Brain microvascular endothelial cell (primary cell): ENCODE measurements at places on chromosomes 16 and 17.

DNA sequence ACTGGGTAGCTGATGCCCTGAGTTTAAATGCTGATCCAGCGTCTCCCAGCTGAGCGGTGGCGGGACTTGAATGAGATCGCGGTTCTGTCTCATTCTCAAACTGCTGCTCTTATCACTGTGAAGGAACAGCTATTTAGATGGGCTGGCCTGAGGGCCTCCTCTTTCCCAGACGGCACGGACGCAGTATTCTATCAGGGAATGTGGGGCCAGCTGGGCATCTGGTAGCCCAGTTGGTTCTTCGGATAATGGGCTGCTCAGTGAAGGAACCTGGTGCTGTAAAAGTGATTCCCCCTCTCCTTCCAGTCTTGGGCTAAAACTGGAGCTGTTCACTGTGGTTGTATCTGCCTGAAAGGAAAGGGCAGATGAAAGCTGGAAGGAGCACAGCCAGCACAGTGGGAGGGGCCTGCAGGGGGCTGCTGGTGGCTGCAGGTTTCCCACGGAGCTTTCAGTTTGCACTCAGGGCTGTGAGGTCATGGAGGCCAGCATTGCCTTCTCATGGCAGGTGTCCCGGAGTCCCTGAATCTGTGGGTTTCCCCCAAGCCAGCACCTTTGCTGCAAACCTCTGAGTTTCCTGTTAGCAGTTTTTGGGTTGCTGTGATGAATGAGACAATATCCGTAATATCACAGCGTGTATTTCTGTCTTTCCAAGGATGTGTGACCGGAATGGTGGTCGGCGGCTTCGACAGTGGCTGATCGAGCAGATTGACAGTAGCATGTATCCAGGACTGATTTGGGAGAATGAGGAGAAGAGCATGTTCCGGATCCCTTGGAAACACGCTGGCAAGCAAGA, 3.6 kb downstream of the IRF8 start:
- DNase-seq = no peak

DNA sequence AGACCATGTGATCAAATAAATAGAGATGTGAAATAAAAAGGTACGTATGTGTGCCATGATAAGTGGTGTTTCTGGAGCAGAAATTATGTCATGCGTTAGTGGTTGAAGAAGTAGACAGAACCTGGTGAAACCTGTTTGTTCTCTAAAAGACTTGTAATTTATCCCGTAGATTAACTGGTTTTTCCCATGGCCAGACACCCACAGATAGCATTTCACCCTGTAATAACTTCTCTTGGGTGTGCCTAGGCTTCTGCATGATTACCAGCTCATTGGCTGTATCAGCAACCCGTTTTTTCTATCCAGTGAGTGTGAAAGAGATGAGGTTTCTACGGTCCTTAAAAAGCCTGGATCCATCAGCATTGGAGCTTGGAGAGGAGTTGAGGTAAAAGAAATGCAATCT, 471.3 kb downstream of the NPIPA7 start:
- no peak for DNase-seq

DNA sequence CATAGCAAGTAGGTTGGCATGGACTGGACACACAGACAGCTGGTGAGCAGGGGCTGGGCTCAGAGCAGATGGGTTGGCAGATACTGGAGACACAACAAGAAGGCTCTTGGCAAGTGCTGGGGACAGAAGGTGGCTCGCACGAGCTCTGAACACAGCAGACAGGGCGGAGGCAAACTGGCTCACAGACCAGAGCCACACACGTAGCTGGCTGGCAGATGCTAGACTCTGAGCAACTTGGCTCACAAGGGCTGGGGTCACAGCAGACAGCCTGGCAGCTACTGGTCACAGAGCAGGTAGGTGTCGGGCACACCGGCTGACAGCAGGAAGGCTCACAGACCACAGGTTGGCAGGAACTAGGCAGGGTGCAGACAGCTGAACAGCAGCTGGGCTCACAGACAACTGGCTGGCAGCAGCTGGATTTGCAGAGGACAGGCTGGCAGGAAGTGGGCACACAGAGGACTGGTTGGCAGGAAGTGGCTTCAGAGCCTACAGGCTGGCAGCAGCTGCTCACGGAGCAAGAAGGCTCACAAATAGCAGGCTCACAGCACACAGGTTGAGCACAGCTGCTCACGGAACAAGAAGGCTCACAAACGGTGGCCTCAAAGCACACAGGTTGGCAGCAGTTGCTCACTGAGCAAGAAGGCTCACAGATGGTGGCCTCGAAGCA, 725 bp downstream of the KRTAP16-1 start:
- DNase-seq = no peak

GRCh38 chr17:74351552-74352210, 10.0 kb downstream of the BTBD17 start:
- no peak for DNase-seq

DNA sequence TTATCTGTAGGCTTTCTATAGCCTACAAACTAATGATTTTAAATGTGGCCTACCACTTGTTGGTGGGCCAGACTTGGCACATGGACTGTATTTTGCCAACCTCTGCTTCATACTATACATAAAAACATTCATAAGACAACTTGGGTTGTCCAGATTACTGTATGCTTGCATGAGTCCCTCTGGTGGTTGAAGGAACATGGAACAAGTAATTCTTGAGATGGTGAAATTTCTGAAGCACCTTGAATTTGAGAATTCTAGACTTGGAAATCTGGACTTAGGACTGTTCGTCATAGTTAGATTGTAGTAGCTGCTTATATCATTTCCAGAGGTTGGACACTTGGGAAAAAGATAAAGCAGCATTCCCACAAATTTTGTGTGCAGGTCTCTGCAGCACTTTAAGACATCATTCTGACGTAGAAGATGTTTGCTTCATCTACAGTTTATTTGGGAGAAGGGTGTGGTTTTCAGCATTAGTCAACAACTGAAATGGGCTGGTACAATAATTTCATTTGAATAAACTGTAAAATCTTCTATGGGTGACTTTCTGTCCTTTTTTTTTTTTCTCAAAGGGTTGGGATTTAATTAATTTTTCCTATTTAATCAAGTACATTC, 31.2 kb downstream of the NFATC3 start:
- no peak for DNase-seq

- no peak for DNase-seq
Observed at GRCh38 chr16:3029491-3030221, 5.8 kb downstream of the THOC6 start.

DNA sequence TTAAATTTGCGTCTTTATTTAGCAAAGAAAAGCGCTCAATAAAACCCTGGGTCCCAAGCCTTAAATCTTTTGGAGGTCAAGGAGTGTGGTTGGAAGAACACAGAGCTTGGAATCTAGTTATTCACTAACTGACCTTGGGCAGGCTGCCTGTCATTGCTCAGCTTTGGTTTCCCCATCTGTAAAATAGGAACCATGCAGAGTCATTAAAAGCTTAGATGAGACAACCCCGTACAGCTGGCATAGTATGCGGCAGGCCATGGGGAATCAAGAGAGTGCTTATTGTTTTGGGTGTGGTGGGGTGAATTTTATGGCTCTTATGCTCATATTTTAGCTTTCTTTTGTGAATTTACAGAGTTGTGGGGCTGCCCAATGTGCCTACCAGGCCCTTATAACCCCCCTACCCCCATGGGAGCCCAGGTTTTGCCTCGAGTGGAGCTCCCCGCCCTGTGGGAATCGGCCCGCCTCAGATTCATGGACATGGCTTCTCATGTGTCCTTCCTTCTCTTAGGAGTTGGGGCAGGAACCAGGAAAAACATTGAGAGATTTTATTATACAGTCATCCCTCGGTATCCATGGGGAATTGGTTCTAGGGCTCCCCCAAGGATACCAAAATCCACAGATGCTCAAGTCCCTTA, 113.5 kb downstream of the CLEC16A start:
- no peak for DNase-seq

DNA sequence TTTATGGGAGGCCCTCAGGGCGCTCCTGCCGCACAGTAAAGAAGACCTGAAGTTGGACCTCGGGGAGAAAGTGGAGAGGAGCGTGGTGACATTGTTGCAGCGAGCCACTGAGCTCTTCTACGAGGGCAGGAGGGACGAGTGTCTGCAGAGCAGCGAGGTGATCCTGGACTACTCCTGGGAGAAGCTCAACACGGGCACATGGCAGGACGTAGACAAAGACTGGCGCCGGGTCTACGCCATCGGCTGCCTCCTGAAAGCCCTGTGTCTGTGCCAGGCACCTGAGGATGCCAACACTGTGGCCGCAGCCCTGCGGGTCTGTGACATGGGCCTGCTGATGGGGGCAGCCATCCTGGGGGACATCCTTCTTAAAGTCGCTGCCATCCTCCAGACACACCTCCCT, 6.8 kb downstream of the KDM8 start:
- DNase-seq = no peak

DNA sequence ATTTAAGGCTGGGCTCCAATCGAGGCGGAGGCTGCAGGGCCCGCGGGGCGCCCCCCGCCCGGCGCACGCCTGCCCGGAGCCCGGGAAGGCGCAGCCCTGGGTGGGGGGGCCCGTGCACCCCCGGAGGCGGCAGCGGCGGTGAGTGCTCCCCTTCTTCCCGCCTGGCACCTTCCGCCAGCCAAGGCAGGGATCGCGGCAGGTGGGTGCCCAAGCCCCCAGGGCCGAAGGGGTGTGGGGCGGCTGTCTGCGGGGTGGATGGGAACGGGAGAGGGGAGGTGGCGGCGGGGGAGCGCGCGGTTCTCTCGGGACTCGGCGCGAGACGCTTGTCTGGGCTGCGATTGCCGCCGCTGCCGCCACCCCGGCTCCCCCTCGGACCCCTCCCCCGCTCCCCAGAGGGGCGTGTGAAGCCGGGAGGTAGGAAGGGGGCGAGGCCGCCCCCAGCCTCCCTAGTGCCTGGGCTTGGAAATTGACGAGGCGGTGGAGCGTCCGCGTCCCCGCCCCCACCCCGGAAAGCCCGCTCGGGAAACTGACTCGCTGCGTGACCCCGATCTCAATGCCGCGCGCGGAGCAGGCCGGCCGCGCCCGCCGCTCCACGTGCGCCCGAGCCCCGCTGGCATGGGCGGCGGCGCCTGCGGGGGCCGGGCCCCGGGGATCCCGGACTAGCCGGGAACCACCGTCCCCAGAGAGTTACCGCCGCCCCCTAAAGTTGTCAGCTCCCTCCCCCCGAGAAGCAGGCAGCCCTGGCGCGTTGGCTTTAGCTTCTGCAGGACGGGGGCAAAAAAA, 231.5 kb downstream of the MRTFB start:
- no peak for DNase-seq

- DNase-seq = no peak
Observed at GRCh38 chr16:57986196-57986595, 14.3 kb downstream of the ZNF319 start.

GRCh38 chr16:11414815-11415775, 69.8 kb downstream of the RMI2 start:
- no peak for DNase-seq
